B cell (primary cell): ENCODE measurements at places on chromosomes 2 and 18.

GRCh38 chr2:64922482-64923384 is 66.5 kb upstream of the SLC1A4 start:
- no peak for DNase-seq

DNA sequence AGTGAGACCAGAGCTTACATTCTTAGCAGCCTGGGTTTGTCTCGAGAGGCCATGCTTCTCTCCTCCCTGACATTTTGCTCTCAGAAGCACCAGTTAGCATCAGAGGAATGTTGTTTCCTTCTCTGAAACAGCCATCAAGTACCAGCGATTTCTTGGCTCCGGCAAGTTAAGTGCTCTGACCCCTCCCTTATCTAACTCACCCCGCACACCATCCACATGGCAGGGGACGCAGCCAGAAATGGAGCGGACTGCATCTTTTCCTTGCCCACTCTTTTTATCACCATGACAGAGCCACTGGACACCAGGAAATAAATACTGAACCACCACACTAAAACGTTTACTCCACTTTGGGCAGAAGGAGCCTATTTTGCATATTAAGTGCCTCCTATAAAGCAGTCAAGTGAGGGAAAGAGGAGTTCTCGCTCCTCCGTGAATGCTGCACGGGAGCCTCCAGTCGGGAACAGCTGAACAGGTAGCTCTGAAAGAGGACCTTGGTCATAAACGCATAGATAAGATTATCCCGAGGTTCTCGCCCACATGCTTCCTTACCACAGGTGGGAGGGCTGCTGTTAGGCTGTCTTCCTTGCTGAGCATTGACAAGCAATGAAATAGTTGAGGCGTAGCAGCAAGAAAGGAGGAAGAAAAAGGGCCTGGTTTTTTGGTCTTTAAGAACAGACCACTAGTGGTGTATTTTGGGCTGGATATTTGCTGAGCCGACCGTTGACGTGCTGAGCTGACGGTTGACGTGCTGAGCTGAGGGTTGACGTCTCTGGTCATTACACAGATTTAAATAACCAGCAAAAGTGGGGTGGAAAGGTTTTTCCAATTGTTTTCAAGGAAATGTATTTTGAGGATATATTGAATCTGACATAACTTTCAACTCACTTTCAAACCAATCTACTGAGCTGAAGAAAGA is 71.4 kb upstream of the ITGB6 start:
- peak; percentile 7 for DNase-seq

DNA sequence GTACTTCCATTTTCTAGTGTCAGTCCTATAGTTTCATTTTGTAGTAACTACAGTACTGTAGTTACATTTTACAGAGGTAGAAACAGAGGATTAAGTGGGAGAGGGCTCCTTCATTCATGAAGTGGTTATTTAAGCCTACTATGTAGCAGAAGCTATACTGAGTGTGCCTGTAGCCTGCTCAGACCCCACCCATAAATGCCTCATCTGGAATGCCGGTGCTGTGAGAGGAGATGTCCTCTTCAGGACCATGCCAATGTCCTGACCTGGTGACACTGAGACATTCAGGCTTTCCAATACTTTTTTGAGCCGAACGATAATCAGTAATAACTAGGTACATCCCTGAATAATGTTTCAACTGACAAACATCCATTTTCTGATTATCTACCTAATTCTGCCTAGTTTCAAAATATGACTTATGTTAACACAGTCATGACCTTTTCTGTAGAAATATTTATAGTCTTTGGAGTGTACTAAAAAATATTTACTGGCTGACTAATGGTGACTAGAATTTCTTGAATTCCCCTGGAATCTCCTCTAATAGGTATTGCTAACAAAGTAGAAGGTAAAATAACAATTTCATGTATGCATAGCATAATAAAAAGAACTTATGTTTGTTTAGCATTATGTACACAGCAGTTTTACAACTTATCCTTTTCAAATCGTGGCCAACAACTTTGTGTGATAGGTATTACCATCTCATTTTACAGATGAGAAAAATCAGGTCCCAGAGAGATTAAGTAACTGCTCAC is 10.2 kb upstream of the ARHGAP28 start:
- no peak for DNase-seq

GRCh38 chr18:30522288-30522929 is 520.1 kb downstream of the DSC3 start:
- no peak for DNase-seq

DNA sequence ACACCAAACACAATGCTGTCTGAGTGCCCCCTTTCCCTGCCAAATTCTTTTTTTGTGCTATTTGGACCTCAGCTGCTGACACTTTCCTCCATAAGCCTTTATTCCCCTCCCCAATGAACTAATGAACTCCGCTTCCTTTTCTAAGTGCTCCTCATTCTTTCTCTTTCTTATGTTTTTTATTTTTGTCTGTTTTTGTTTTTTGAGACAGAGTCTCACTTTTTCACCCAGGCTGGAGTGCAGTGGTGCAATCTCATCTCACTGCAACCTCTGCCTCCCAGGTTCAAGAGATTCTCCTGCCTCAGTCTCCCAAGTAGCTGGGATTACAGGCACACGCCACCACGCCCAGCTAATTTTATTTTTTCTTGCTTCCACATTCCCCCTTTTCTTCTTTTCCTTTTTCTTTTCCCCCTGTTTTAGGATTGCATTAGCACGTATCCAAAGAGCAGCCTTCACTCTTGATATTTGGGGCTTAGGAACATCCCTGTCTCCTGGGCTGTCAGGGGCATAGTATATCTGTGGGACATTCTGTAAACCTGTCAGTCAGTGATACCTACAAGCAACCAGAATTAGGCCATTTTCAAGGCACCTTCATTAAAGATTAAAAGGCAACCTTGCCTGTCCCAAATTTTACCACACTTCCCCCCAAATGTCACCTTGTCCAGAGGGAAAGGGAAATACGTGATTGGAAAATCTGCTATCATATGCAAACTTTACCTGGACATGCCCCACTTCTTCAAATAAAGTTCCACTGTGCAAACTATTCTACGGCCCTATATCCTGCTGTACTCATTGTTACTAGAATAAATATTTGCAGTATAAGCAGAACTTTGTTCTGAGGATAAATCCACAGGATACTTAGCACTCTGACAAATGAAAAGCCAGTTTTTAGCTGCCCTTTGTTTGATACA is 65.1 kb upstream of the ACSL3 start:
- no peak for DNase-seq

GRCh38 chr2:2085533-2085932 is 245.5 kb downstream of the MYT1L start:
- DNase-seq = no peak
